HuH-7.5 (cell line): ENCODE measurements at places on chromosomes 3 and 15.

DNA sequence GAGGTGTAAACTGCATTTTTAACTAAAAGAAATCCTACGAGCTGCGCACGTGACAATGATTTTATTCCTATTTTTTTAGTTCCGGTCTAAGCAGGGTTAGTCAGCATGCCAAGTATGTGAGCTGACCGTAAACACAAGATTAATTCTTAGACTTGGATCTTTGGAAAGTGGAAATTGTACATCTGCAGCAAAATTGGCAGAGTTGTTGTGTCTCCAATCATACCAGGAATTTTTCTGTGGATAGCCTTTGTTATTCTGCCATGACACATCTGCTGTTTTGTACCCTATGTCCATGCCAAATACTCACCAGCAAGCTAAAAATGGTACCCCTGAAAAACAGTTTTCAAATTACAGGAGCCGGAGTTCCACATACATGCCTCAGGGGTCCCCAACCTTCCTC is 562.5 kb downstream of the UNC13C start:
- DNase-seq = no peak

GRCh38 chr15:68054628-68055223 is 611 bp downstream of the PIAS1 start:
- DNase-seq = peak; percentile 75

DNA sequence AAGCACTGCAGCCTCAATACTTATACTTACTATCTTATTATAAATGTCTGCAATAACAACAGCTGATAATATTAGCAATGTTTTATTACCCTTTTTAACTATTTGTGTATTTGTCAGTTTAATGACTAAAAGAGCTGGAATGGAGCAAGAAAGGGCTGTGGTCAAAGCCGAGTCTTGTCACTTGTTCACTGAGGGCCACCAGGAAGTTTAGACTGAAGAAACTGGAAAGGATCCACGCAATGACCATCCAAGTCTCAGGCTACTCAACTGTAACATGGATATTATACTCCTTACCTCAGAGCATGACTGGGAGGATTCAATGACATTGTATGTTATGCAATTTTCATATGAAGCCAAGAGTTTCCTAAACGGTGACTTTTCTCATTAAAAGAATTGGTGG is 90.4 kb downstream of the TJP1 start:
- DNase-seq = no peak

DNA sequence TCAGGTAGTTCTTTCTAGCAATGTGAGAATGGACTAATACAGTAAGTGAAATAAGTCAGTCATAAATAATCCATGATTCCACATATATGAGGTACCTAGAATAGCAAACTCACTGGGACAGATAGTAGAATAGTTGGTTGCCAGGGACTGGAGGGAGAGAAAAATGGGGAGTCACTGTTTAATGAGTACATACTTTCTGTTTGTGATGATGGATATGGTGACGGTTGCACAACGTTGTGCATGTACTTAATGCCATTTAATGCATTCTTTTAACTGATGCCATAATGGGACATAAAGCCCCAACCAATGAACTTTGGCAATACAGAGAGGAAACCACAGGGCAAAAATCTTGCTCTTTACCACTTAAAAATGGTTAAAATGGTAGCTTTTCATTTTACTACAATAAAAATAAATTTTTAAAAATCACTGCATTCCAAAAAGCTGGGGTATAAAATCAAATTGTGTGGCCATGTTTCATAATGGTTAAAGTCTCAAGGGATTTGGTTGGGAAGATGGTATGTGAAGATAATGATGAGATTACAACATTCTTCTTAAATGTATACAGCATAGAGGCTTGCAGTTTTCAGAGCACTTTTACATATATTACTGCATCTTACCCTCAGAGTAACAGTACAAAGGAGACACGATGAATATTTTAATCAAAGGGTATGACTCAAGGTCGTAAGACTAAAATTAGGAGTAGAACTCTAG is 45.2 kb downstream of the ADAM10 start:
- DNase-seq = no peak

- DNase-seq = no peak
Observed at GRCh38 chr15:52291204-52291603, 4.4 kb downstream of the MYO5C start.

- DNase-seq = no peak
Observed at GRCh38 chr3:79178471-79179180, 589.2 kb downstream of the ROBO1 start.

GRCh38 chr3:63528325-63529000 is 124.0 kb upstream of the SNTN start:
- DNase-seq = no peak

- DNase-seq = no peak
Observed at GRCh38 chr3:38519651-38520050, 23.5 kb downstream of the EXOG start.

DNA sequence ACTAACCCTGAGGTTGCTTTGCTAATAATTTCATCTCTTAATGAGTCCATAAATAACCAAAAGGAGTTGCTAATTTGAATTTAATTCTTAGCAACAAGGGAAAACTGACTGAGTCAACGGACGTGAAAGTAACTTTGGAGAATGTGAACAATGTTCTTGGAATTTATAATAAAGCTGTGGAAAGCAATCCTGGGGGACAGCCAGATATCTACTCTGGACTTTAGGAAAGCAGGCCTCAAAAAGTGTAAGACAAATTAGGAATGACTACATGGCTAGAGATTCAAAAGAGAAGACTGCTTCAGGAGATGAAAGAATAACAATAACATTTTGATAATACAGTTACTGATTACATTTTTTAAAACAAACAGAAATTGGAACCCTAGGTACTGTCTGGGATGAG is 318.4 kb upstream of the COL8A1 start:
- DNase-seq = no peak

DNA sequence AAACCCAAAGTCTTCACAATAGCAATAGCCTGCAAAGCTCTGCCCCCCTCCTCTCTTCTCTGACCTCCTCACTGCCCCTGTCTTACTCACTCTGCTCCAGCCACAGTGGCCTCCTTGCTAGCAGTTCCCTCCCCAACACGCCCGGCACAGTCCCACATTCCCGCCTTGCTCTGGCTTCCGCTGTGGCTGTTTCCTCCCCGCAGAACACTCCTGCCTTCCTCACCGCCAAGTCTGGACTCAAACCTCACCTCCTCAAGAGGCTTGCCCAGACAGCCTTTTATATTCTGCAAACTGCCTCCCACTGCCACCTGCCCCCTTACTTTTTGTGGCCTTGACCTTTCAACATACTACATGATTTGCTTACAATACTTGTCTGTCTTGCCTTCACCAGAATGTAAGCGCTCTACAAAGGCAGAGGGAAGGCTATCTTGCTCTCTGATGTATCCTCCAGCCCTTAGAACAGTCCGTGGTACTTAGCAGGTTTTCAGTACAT is 406 bp upstream of the MPI start:
- no peak for DNase-seq

DNA sequence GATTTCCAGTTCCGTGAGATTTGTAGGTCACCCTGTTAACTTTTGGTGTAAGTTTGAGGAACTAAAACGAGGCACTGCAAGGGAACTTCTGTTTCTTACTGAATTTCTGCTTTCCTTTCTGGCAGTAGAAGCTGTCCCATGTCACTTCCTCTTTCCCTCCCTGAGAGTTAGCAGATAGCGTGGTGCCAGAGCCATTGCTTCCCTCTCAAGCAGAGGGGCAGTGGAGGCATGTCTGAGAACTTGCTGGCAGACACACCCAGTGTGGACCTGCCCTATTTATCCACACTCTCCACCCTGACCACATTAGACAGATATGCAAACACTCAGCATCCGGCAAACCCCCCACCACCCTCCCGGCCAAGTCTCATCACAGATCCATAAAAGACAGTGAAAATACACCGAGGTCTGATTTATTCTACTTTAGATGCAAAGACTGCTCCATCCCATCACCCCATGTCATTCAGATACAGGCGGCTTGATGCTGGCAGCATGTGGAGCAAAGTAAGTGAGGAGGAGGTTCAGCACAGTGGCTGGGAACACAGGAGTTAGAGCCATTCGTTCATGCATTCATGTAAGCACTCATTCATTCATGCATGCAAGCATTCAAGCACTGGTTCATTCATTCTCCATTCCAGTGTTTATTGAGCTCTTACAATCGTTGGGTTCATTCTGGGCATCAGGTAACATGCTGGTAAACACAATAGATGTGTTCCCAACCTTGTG is 324.7 kb downstream of the SHQ1 start:
- DNase-seq = no peak

- no peak for DNase-seq
Observed at GRCh38 chr15:88982304-88982945, 69.2 kb upstream of the MFGE8 start.

DNA sequence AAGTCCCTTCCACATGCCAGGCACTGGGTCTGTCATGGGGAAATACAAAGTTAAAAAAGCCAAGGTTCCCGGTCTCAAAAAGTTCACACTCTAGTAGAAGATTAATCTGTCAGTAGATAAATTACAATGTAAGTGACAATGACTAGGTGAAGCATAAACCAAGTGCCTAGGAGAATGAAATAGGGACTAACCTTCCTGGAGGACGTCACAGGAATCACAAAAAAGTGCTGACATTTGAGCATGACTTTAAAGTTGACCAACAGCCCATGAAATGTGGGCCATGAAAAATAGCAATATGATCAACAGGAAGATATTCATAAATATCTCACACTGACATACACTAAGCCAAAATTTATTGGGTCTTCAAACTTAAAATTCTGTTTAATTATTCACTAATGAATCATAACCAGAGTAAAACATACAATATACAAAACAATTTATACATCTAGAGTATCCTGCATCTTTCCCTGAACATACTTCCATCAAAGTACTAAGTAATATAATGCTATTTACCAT is 20.0 kb downstream of the COPS2 start:
- no peak for DNase-seq
